Pons (tissue), 1 donor: ENCODE measurements at places on chromosomes 1 and 21.

DNA sequence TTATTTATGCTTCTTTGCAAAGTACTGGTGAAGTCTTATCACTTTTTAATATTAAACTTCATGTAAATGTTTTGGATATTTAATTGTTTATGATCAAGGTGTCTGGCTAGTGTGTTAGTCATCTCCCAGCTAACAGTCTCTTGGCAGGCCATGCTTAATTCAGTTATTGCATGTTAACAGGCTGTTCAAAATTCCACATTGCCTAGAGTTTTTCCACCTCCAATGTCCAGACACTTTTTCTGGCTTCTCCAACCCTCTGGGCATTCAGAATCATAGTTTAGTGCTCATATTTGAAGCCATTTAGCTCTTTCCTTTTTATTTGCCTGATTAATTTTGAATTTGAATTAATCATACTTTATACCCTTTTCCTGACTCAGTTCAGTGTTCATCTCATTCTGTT is 69.2 kb downstream of the OLFML2B start:
- DNase-seq, result no peak

DNA sequence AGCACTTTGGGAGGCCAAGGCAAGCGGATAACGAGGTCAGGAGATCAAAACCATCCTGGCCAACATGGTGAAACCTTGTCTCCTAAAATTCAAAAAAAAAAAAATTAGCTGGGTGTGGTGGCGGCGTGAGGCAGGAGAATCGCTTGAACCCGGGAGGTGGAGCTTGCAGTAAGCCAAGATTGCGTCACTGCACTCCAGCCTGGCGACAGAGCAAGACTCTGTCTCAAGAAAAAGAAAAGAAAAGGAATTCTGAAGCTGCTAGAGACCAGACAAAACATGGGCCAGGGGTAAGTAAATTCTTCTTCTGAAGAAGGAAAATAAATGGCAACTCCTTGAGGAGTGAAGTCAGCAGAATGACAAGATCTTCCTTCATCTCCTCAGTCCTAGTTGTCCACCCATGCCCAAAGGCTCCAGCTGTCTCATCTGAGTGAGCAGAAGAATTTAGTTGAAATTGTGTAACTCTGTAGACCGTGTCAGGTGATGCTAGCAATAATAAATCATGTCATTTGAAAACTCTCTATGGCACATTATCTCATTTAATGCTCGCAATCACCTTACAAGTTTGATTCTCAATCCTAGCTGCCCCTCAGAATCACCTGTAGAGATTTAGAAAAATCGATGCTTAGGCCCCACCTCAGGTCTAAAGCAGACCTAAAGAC is 14.3 kb downstream of the PDZK1 start:
- DNase-seq, result no peak

DNA sequence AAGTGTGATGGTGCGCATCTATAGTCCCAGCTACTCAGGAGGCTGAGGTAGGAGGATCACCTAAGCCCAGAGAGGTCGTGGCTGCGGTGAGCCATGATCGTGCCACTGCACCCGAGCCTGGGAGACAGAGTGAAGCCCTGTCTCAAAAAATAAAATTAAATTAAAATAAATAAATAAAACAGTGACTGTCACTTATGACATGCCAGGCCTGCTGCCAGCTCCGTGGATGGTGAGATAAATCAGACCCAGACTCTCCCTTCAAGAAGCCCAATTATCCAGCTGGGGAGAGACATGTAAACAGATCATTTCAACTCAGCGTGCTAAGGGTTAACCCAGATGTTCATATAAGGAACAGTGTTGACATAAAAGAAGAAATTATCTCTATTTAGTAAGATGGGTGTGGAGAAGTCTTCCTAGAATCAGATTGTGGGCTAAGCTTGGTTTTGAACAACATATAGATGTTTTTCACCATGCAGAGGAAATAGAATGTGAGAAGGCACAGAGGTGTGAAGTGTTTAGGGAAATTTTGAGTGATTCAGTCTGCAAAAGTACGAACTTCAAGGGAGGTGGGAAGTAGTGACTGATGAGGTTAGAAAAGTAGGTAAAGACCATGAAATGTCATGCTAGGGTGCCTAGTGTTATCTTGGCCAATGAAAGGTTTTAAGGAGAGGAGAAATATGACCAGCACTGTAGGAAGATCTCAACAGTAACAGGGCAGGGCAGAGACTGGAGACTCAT is 18.3 kb downstream of the YARS1 start:
- DNase-seq, result no peak

GRCh38 chr1:16017461-16018303 is at the start of gene HSPB7:
HSPB7 (minus strand) TSS chr1:16018043; CDS start chr1:16017963, 80 bp downstream.
- no peak for DNase-seq

DNA sequence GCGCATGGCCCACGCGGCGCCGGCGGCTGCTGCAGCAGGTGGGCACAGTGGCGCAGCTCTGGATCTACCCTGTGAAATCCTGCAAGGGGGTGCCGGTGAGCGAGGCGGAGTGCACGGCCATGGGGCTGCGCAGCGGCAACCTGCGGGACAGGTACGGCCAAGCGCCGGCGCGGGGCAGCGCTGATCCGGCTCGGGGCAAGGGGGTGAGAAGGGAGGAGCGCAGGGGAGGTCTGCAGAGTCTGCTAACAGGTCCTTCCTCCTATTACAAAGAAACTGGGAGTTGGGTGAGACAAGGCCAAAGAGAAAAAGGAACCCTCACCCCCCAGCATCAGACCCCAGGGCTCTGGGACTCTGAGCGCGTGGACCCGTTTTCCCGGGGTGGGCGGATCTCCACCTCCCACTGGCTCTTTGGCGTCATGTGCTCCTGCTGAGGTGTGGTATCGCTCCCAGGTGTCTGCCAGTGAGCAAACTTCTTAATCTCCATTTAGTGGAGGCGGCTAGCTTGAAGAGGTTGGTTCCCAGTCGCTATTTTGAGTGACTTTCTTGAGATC is 431 bp downstream of the MTARC1 start:
- no peak for DNase-seq
